ENCODE measurements at places on chromosomes 4 and X. TPM values are rescaled to one million over a fixed set of nuclear protein-coding genes. Genes with fewer than 3 reads are reported as not detected.

The IL1RAPL2 gene
- total RNA-seq: 0.17 TPM

The TGIF2LX gene
- total RNA-seq: not detected

The RASGEF1B gene
- total RNA-seq: under 0.01 TPM

The ARSD gene
- total RNA-seq: 36.1 TPM

The UGT2B11 gene
- total RNA-seq: not detected

The RBM46 gene
- total RNA-seq: 0.15 TPM

The REELD1 gene
- not detected for total RNA-seq

The PNMA6F gene
- not detected for total RNA-seq

The PASD1 gene
- total RNA-seq: not detected

The VCX3B gene
- not detected for total RNA-seq

The MAOA gene
- 15.0 TPM for total RNA-seq

The DCAF8L2 gene
- under 0.01 TPM for total RNA-seq

The TMEM144 gene
- total RNA-seq: 6.8 TPM

The CT47B1 gene
- not detected for total RNA-seq

The TMPRSS11D gene
- under 0.01 TPM for total RNA-seq

The NUDT10 gene
- 5.2 TPM for total RNA-seq

The PAGE5 gene
- not detected for total RNA-seq

The NXF2 gene
- not detected for total RNA-seq

The PDGFC gene
- 87.6 TPM for total RNA-seq

The SOWAHD gene
- 0.17 TPM for total RNA-seq

The GALNTL6 gene
- not detected for total RNA-seq

The ZNF630 gene
- total RNA-seq: 2.0 TPM

The MAGEA8 gene
- total RNA-seq: not detected

The SOD3 gene
- 42.3 TPM for total RNA-seq

The MAGEA11 gene
- total RNA-seq: under 0.01 TPM

The ZNF41 gene
- 6.0 TPM for total RNA-seq

The TIGD4 gene
- 0.17 TPM for total RNA-seq

The FRG2 gene
- not detected for total RNA-seq

The CXCL6 gene
- total RNA-seq: 3.5 TPM

The PRDM5 gene
- 21.8 TPM for total RNA-seq

The PHEX gene
- 2.8 TPM for total RNA-seq

The GRIA2 gene
- total RNA-seq: not detected

The HAUS7 gene
- total RNA-seq: 13.7 TPM

The GAB3 gene
- 7.3 TPM for total RNA-seq

The ANOS1 gene
- total RNA-seq: not detected

The EREG gene
- total RNA-seq: 0.33 TPM

The TRIM61 gene
- 5.0 TPM for total RNA-seq

The TNIP3 gene
- 0.17 TPM for total RNA-seq

The MYOZ2 gene
- 0.15 TPM for total RNA-seq

The SHROOM4 gene
- total RNA-seq: 0.44 TPM

The STARD8 gene
- total RNA-seq: 7.3 TPM

The NEIL3 gene
- 4.0 TPM for total RNA-seq

The EOLA2 gene
- total RNA-seq: 19.7 TPM

Measured in smooth muscle cell of trachea (primary cell).